ENCODE measurements at places on chromosomes 2 and 18. TPM values are rescaled to one million over a fixed set of nuclear protein-coding genes. Genes with fewer than 3 reads are reported as not detected.

The CPO gene
- total RNA-seq: not detected

The C2orf81 gene
- 4.5 TPM for total RNA-seq

The AKAIN1 gene
- not detected for total RNA-seq

The TXNDC2 gene
- not detected for total RNA-seq

The NEU4 gene
- total RNA-seq: 0.76 TPM

The CACNB4 gene
- total RNA-seq: 0.26 TPM

The TNP1 gene
- total RNA-seq: not detected

DNA sequence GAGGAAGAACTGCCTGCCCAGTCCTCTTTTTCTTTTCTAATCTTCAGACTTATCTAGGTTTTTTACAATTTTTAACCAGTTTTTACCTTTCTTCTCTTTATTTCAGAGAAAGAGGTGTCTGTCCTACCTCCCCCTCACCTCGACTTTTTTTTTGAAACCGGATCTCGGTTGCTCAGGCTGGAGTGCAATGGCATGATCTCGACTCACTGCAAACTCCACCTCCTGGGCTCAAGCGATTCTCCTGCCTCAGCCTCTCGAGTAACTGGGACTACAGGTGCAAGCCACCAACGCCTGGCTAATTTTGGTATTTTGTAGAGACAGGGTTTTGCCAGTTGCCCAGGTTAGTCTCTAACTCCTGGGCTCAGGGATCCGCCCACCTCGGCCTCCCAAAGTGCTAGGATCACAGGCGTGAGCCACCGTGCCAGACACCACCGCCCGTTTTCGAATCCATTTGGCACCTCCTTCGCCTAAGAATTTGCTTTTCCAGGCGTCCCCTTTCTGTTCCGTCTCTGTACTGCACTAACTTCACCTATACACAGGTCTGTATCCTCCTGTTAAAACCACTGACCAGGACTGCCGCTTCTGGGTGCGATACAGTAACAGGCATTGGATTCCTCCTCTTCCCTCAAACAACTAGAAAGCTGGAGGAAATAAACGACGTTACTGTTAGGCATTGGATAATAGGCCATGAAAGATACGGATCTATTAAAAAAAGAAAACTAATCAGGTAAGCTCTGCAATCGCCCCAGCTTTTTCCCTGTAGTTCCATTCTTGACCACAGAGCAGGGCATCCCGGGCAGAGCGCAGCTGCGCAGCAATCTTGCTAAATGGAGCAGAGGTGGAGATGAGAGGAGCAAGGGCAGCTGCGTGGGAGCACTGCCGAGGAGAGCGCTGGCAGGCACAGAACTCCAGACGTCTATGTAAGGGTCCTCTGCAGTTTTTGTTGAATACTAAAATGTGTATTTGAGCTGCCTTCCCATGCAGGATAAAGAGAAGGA, 69.9 kb downstream of the ZC3H6 start:
- DNase-seq: no peak
- no peak overlapping the region for H3K27ac ChIP-seq
- H3K27me3 ChIP-seq: no peaks in the 10 kb centered on the region

GRCh38 chr18:1102848-1103247, 198.2 kb downstream of the ADCYAP1 start:
- H3K4me1 ChIP-seq: no peaks in the 10 kb centered on the region
- H3K27ac ChIP-seq: no peak overlapping the region
- no peaks in the 10 kb centered on the region for H3K36me3 ChIP-seq

GRCh38 chr2:3864943-3865865, 161.8 kb downstream of the DCDC2C start:
- H3K4me1 ChIP-seq: no peaks in the 10 kb centered on the region
- H3K27me3 ChIP-seq: peaks cover 2% of the 10 kb centered on the region
- no peak for DNase-seq

- H3K36me3 ChIP-seq: no peaks in the 10 kb centered on the region
- H3K27me3 ChIP-seq: no peaks in the 10 kb centered on the region
- H3K27ac ChIP-seq: no peak overlapping the region
- no peaks in the 10 kb centered on the region for H3K4me1 ChIP-seq
These were observed 1312.6 kb upstream of the CHAC2 start for GRCh38 chr2:52454962-52455361.

DNA sequence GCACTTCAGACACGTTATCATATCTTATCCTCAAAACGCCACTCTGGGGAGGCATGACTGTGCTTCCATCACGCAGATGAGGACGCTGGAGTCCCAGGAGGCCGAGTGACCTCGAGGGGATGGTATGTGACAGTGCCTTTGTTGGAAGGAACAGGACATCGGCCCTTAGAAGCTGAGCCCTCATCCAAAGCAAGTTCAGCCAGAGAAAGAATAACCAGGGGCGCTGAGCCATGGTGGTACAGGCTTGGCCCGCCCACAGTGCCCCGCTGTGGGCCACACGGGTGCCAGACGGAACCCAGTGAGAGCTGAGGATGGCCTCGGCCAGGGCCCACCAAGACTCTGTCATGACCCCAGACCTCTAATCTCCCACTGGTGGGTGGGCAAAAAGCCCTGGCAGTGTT, 31.3 kb downstream of the HS1BP3 start:
- no peak overlapping the region for H3K4me3 ChIP-seq
- peaks cover 5% of the 10 kb centered on the region for H3K36me3 ChIP-seq
- no peak overlapping the region for H3K27ac ChIP-seq
- peak; percentile 1 for DNase-seq

DNA sequence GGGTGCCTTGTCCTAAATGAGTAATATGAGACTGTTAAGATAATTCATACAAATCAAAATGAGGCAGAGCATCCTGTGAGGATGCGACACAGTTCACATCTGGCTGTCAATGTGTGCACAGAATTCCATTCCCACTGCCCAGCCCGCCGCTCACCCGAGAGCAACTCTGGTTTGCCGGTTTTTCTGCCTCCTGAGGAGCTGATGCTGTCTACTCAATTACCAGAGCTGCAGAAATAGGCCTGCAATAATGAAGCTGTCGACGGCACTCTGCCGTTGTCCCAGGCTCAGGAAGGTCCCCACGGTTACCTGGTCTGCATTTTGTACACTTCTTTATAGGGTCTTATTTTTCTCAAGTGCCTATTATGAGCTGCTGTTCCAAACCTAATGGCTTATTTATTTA, 55.7 kb upstream of the LYPD1 start:
- H3K27me3 ChIP-seq: peaks cover 2% of the 10 kb centered on the region
- DNase-seq: no peak
- H3K4me3 ChIP-seq: no peak overlapping the region
- no peak overlapping the region for H3K27ac ChIP-seq

- no peaks in the 10 kb centered on the region for H3K4me1 ChIP-seq
- no peak for DNase-seq
- H3K36me3 ChIP-seq: no peaks in the 10 kb centered on the region
- no peak overlapping the region for H3K4me3 ChIP-seq
- peaks cover 2% of the 10 kb centered on the region for H3K27me3 ChIP-seq
- H3K27ac ChIP-seq: no peak overlapping the region
These were observed 211.0 kb downstream of the MBD2 start for GRCh38 chr18:54013452-54013851.

- no peak overlapping the region for H3K27ac ChIP-seq
- no peak for DNase-seq
- peaks cover 16% of the 10 kb centered on the region for H3K27me3 ChIP-seq
- H3K4me1 ChIP-seq: no peaks in the 10 kb centered on the region
- peaks cover 2% of the 10 kb centered on the region for H3K36me3 ChIP-seq
- H3K4me3 ChIP-seq: no peak overlapping the region
These were observed 83.9 kb downstream of the RAB31 start for GRCh38 chr18:9791991-9792390.

DNA sequence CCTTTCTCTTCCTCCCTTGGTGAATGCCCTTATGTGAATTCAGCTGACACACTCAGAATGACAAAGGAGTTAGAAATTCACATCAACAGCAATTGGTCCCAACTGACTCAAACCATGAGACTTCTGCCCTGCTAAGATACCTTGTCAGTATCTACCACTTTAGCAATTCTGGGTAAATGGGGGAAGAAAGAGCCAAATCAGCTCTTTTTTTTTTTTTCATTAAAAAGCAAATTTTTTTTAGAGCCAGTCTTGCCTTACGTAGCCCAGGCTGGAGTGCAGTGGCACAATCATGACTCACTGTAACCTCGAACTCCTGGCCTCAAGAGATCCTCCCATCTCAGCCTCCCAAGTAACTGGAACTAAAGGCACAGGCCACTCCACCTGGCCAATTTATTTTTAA, 1.7 kb upstream of the PPP4R1 start:
- H3K4me3 ChIP-seq: no peak overlapping the region
- H3K4me1 ChIP-seq: peaks cover 30% of the 10 kb centered on the region
- H3K27ac ChIP-seq: no peak overlapping the region
- peak; percentile 20 for DNase-seq
- H3K36me3 ChIP-seq: peaks cover 8% of the 10 kb centered on the region
- H3K27me3 ChIP-seq: no peaks in the 10 kb centered on the region

DNA sequence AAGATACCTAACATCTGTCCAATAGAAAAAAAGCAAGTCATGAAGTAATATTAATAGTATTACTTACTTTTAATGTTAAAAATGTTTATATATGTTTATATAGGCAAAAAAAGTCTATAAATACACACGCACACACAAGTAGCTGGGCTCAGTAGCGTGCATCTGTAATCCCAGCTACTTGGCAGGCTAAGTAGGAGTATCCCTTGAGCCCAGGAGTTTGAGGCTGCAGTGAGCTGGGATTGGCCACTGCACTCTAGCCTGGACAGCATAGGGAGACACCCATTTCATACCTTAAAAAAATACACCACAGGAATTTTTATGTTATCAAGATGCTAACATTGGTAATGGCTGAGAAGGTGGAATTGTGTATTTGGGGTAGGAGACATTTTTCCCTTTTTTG, 17.4 kb upstream of the AFTPH start:
- no peak for DNase-seq
- no peaks in the 10 kb centered on the region for H3K4me1 ChIP-seq
- H3K27ac ChIP-seq: no peak overlapping the region
- H3K36me3 ChIP-seq: no peaks in the 10 kb centered on the region

GRCh38 chr18:41769265-41769664, 185.8 kb upstream of the PIK3C3 start:
- H3K27ac ChIP-seq: no peak overlapping the region
- no peak overlapping the region for H3K4me3 ChIP-seq
- H3K36me3 ChIP-seq: no peaks in the 10 kb centered on the region
- no peaks in the 10 kb centered on the region for H3K27me3 ChIP-seq
- DNase-seq: no peak
- H3K4me1 ChIP-seq: no peaks in the 10 kb centered on the region

DNA sequence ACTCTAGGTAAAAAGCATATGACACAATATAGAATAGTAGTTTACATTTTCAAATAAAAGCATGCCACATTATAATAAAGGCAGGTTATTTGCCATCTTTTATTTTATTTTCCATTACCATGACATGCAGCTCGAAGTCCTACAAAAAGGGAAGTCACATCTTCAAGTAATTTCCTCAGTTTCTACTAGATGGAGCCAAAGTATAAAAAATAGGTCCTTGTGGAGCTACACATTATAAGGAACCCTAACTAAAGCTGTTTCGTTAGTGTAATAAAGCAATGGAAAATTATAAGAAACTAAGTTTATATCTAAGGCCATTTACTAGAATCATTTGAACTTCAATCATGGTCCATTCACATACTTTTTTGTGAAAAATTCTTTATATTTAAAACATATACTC, 674.5 kb downstream of the KCNJ3 start:
- no peak overlapping the region for H3K4me3 ChIP-seq
- no peak overlapping the region for H3K27ac ChIP-seq
- peaks cover 5% of the 10 kb centered on the region for H3K27me3 ChIP-seq
- no peak for DNase-seq
- H3K36me3 ChIP-seq: no peaks in the 10 kb centered on the region

- peaks cover 10% of the 10 kb centered on the region for H3K36me3 ChIP-seq
- no peak overlapping the region for H3K27ac ChIP-seq
- peaks cover 41% of the 10 kb centered on the region for H3K4me1 ChIP-seq
- no peak for DNase-seq
These were observed 933 bp upstream of the ADNP2 start for GRCh38 chr18:80108121-80108536.

DNA sequence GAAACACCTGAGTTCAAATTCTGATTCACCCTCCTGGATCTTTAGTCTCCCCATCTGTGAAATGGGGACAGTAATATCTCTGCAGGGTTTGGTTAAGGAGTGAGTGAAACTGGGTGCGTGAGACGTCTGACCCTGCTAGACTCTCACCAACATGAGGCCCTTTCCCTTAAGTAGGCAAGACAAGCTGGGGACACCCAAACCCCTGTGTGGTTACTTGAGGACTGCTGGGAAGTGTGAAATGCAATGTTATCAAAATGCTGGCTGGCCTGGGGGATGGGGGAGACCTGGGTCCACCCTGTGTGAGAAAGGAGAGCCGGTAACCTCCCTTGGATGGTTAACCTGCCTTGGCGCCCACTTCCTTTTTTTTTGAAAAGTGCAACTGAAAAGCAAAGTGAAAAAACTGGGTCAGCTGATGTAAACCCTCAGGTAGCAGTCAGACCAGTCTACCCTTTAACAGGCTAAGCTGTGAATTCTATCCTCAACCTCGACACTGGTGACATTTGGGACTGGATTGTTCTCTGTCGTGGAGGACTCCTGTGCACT, 82.3 kb downstream of the INPP5D start:
- peak; percentile 37 for DNase-seq
- H3K27ac ChIP-seq: peak overlapping the region; percentile 71
- no peak overlapping the region for H3K4me3 ChIP-seq
- no peaks in the 10 kb centered on the region for H3K27me3 ChIP-seq
- peaks cover 24% of the 10 kb centered on the region for H3K4me1 ChIP-seq
- H3K36me3 ChIP-seq: peaks cover 57% of the 10 kb centered on the region

DNA sequence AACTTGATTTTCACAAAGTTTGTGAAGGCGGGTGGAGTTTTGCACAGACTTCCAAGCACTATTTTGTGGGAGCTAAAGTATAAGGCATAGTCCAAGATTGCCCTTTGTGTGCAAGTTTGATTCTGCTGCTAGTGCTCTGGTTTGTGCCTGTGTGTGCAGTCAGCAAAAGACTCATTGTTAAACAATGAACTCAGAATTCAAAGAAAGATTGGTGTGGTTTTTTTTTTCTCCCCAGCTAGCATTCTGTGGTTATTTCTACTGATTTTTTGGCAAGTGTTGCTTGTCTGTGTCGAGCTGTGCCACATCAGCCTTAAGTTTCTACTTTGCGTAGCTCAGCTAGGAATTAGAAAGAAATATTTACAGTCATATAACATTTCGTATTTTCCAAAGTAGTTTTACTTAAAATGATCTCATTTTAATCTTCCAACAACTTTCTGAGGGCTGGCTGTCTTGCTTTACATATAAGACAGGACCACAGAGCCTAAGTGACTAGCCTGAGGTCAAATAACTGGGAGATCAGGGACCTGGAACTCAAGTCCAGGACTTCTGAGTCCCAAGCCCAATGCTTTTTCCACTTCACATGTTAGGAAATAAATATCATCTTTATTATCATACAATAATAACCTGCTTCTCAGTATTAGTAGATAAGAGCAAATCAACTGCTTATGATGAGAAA, 69.8 kb downstream of the BABAM2 start:
- DNase-seq: peak; percentile 27
- peaks cover 72% of the 10 kb centered on the region for H3K4me1 ChIP-seq
- no peaks in the 10 kb centered on the region for H3K27me3 ChIP-seq
- peak overlapping the region; percentile 34 for H3K27ac ChIP-seq
